Esophagus squamous epithelium (tissue), 5 donors: ENCODE measurements at places on chromosomes 11 and 22.

GRCh38 chr11:102727890-102728289, 3.1 kb upstream of the MMP8 start:
- DNase-seq, result no peak

GRCh38 chr11:112497826-112498225, 237.2 kb upstream of the PLET1 start:
- no peak for DNase-seq

DNA sequence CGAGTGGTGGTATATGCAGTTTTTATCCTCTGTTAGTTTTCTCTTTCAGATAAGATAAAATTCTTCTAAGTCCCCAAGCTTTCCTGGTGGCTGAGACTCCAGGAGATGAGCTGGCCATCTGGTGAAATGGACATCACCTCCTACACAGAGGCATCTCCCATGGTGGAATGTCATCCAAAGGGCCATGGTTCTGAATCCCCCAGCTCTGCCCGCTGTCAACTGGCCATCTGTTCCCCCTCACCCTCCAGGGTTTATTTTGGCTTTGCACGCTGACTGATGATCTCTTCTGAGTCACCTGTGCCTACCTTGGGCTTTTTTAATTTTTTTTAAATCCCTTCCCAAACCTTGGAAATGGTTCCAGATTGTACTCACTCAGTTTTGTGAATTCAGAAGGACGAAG, 142.2 kb downstream of the HIPK3 start:
- no peak for DNase-seq

DNA sequence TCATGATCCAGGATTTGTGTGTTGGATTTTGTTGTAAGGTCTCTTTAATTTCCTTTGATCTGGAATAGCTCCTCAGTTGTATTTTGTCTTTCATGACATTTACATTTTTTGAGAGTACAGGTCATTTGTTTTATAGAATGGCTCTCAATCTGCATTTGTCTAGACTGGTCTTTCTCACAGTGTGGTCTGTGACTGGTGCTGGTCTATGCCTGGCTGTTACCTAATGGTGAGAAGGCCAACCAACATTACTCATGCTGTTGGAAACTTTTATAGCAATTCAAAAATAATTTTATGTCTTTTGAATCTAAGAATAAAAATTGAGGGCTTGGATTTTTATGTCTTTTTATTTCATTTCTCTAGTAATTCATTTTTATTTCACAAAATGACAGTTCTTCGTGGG, 3.9 kb upstream of the NCR3LG1 start:
- DNase-seq, result no peak

DNA sequence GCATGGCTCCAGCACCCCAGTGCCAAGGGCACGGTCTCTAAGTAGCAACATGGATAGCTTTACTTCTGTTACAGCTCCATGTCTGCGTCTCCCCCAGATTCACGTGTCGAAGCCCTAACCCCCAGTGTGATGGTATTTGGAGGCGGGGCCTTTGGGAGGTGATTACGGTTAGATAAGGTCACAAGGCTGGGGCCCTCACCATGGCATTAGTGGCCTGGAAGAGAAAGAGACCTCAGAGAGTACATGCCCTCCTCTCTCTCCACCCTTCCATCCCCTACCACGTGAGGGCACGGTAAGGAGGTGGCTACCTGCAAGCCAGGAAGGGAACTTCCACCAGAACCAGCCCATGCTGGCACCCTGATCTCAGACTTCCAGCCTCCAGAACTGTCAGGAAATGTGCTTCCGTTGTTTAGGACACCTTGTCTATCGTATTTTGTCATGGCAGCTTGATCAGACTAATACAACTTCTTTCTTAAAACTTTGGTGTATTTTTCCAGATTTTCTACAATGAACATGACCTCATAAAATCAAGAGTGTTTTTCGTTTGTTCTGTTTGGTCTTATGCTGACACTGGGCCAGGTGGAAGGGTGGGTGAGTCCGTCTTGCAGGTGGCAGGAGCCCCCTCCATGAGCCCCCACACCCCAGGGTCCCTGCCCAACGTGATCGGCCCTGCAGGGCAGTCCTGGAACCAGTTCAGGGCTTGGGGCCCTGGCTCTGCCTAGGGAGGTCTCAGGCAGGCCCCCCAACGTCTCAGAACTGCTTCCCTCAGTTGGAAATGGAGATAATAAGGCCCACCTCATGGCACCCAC, 10.7 kb downstream of the RTN4R start:
- no peak for DNase-seq

GRCh38 chr22:24427500-24428164, at the start of gene ADORA2A:
Gene ADORA2A, plus strand, starts transcription at chr22:24427599. Its CDS starts 5,806 bp downstream, at chr22:24433405.
- peak; percentile 54 for DNase-seq

GRCh38 chr11:97743205-97743742, 1277.5 kb upstream of the CNTN5 start:
- no peak for DNase-seq

GRCh38 chr22:37193629-37194191, 5.7 kb upstream of the C1QTNF6 start:
- no peak for DNase-seq

DNA sequence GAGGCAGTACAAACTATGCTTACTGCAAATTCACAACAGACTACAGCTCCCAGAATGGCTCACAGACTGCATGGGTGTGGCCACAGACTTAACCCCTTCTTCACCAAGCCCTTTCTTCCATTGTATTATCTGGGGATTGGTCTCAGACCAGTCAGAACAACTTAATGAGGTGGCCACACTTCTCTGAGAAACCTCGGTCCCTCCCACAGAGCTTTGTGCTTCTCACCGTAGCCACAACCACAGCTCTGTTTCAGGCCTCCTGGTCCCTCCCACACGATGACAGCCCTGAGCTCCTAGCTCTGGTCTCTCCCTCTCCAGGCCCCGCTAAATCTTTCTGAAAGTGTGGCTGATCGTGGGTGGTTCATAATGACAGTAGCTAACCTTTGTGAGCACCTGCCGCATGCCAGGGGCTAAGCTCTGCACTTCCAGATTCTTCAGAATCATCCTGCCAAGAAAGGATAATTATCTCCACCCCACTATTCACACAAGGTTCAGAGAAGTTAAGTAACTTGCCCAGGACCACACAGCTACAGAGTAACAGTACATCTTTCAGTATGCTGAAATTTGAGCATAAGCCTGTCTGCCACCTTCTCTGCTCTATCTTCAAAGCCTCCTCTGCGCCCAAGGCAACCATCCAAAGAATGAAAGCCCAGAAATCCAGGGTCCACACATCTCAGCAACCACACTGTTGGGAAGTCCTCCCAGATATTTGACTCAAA, 5.4 kb downstream of the PDE2A start:
- no peak for DNase-seq
